Prostate gland (tissue), 2 donors: ENCODE measurements at places on chromosomes 13 and 19. TPM values are rescaled to one million over a fixed set of nuclear protein-coding genes. Genes with fewer than 3 reads are reported as not detected.

Gene CDC42EP5
- 102 TPM for total RNA-seq

Gene PEAK3
- 0.80 TPM for total RNA-seq

Gene ZNF177
- 7.1 TPM for total RNA-seq

Gene MCEMP1
- total RNA-seq = 0.28 TPM

Gene DCT
- total RNA-seq = 0.55 TPM

Gene PALM
- total RNA-seq = 58.7 TPM

Gene SSC5D
- total RNA-seq = 8.6 TPM

Gene IGFL3
- not detected for total RNA-seq

Gene SULT2A1
- total RNA-seq = not detected

Gene DPF1
- 1.8 TPM for total RNA-seq

Gene IZUMO2
- not detected for total RNA-seq

Gene CEACAM3
- not detected for total RNA-seq

Gene ZGLP1
- 12.3 TPM for total RNA-seq
